ENCODE measurements at places on chromosomes 13 and 19.

DNA sequence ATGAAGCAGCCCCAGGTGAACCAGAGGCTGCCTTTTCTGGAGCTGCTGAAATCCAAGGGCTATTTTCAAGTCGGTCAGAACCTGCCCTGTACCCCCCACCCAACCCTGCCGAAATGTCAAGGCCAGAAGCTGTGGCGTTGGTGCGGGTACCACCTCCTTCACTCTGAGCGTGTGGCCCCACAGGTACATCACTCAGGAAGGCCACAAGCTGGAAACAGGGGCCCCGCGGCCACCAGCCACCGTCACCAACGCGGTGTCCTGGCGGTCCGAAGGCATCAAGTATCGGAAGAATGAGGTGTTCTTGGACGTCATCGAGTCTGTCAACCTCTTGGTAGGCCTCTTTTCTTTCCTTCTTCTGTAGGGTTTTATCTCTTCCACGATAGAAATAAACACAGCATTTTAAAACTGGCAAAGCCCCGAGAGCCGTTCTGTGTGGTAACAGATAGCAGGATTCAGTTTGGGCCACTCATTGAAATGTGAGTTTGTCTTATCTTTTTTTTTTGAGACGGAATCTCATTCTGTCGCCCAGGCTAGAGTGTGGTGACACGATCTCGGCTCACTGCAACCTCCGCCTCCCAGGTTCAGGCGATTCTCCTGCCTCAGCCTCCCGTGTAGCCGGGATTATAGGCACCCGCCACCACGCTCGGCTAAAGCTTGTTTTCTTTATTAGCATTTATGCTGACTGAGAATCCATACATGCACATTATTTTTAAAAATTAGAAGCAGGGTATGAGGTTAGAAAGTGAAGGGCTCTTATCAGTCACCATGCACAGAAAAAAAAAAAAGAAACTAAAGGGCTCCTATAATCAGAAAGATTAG lies 11.3 kb downstream of the AP1M1 start:
- DNase-seq: no peak

- DNase-seq: no peak
Measured at GRCh38 chr13:105984646-105985045, 550.8 kb downstream of the EFNB2 start.

DNA sequence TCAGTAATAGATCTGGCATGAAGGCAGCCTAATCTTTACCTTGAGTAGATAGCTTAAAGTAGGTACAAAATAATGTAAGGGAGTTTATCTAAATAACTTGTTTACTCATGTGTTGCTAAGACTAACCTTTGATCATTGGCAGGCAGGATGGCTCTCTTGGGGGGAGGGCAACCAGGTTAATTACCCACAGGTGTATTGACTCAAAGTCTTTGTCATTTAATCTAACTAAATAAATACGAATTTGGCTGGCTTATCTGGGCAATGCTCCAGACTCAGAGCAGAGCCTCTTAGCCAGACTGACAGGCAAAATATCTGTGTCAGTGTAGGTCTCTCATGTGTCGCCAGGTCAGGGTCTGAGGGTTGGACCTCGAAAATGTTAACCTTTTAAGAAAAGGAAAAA lies 283.4 kb upstream of the KLHL1 start:
- DNase-seq: no peak

DNA sequence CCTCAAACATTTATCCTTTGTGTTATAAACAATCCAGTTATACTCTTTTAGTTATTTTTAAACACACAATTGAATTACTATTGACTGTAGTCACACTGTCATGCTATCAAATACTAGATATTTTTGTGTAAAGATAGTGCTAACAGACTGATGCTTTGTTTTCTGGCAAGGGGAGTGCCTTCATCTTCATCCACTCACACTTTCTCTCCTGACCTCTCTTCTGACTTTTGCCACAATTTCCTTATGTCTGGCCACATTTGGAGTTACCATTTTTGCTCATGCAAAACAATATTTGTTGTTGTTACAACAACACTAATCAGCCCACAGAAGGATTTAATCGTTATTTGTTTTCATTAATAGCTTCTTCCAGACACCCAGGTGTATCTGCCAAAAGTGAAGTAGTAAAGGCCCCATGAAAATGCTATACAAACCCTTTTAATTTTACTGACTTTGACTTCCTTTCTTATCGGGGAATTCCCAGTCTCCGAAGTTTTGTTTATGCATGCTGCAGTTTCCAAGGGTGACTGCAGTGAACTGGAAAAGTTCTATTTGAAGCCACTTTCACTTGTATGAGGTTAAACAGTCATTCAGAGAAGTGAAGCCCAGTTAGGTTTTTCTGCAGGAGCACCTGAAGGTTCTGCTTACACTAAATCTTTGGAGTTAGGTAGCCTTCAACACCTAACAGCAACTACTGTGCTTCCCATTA lies 66.1 kb upstream of the FRY start:
- DNase-seq: no peak

DNA sequence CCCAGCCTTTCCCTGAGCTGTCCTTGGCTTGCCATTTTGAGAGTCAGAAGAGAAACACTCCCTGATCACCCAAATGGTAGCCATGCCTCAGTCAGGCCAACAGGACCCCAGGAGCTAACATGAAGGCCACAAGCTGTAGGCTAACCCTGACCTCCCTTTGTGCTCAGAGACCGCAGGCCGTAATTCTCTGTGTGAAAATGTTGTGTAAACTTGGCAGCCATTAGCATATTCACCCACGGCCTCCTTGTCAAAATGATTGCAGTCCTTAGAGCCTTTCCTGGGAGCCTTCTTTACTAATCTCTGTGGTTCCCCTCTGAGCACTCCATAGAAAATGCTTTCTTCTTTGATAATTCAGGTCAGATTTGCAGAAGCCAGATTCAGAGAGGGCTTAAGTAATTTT lies 418.9 kb downstream of the COG6 start:
- no peak for DNase-seq

DNA sequence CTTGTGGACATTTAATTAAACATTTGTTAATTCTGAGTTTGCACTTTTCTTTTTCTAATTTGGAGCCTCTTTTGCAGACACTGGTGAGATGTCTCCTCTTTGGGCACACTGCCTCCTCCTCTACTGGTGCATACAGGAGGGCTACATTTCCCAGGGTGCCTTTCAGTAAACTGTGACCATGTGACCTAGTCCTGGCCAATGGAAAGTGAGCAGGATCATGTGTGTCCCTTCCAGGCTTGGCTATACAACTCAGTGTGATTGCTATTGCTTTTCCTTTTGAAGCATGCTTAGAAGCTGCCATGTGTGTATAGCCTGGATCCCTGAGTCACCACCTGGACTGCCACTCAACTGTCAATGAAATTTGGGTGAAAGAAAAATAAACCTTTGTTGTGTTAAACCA lies 4.5 kb downstream of the IZUMO2 start:
- no peak for DNase-seq

DNA sequence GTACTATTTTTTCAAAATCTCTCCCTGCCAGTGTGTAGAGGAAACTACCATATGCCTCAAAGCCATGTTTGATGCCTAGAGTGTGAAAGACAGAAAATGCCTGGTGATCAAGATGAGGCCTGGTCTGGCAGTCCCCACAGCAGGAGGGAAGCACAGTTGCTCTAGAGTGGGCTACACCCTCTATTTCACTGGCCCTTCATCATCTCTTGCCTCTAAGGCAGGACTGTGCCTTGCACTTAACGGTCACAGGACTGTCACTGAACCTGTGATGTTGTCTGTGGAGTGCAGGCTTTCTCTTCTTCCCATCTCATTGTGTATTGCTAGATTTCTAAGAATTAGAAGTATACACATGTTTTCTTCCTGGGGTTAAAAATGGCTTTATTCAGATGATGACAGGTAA lies 16.3 kb downstream of the POLR1D start:
- DNase-seq: no peak

DNA sequence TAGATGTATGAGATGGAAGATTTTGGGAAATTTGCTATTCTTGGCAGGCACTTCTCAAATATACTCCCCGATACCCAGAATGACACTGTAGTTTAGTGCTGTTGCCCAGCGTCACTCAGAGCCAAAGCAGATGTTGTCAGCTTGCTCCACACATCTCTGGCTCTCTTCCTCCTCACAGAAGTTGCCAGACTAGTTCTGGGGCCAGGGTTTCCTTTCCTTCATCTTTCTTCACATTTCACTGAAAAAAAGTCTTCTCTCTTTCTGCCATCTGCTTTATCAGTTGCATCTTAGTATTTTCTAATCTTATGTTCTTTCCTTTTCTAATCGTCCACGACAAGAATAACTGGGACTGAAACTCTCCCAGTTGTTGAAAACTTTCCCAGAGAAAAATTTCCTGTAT lies 251.4 kb downstream of the RGCC start:
- no peak for DNase-seq

- DNase-seq: peak; percentile 44
Measured at GRCh38 chr19:45632468-45633196, 6.6 kb downstream of the EML2 start.

DNA sequence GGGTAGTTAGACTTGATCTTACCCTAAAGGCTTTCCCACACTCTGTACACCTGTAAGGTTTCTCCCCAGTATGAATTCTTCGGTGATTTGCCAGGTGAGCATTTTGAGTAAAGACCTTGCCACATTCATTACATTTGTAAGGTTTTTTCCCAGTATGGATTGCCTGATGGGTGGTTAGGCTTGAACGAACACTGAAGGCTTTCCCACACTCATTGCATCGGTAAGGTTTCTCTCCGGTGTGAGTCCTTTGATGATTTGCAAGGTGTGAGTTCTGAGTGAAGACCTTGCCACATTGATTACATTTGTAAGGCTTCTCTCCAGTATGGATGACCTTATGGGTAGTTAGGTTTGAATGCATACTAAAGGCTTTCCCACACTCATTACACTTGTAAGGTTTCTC lies 23.7 kb downstream of the ERVV-2 start:
- DNase-seq: no peak

- no peak for DNase-seq
Measured at GRCh38 chr19:10374931-10375330, 5.4 kb downstream of the TYK2 start.

- no peak for DNase-seq
Measured at GRCh38 chr13:75489502-75490263, 7.7 kb upstream of the TBC1D4 start.

- no peak for DNase-seq
Measured at GRCh38 chr19:374183-374885, 29.7 kb upstream of the MIER2 start.

GRCh38 chr13:33963895-33964294 lies 145.9 kb downstream of the RFC3 start:
- no peak for DNase-seq

DNA sequence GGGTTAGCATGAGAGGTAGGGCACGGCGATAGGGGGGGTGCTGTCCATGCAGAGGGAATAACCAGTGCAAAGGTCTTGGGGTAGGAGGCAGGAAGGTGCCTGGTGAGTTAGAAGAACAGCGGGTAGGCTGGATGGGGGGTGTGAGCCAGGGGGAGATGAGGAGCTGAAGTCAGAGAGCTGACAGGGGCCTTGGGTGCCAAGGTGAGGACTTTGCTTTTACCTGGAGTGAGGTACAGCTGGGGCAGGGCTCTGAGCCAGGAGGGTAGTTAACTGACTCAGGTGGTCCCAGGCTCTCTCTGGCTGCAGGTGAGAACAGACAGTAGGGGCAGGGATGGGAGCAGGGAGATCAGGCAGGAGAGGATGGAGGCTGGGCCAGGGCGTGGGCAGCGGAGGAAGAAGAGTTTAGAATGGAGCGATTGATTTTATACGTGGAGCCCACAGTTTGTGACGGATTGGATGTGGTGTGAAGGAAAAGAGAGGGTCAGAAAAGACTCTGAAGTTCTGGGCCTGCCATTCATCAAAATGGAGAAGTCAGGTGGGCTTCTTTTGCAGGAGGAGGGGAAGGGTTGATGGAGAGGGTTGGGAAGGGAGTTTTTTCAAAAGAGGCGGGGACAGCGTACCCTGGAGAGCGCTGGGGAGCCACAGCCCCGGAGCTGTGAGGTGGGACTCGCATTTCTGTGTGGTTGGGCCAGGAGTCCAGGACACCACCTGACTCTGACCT lies 1.2 kb upstream of the GRAMD1A start:
- no peak for DNase-seq

- no peak for DNase-seq
Measured at GRCh38 chr19:36876993-36877938, 26.6 kb downstream of the ZNF345 start.

GRCh38 chr19:1839658-1840540 lies 8.4 kb downstream of the REXO1 start:
- no peak for DNase-seq

DNA sequence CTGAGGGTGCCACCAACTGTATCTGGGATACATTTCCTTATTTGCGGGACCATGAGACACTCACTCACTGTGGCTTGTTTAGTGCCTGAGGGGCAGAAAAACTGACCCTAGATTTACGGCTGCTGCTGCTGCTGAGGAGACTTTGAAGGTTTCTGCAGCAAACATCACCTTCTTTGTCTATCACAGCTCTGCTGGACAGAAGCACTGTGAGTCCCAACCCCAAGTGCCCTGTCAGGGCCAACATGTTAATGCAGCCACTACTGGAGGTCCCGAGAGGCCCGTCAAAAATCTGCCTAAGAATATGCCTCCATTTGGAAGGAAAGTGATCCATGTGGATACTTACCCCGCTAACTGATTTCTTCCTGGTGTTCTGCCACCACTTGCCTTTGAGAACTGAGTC lies 37.3 kb upstream of the UBL3 start:
- DNase-seq: no peak

DNA sequence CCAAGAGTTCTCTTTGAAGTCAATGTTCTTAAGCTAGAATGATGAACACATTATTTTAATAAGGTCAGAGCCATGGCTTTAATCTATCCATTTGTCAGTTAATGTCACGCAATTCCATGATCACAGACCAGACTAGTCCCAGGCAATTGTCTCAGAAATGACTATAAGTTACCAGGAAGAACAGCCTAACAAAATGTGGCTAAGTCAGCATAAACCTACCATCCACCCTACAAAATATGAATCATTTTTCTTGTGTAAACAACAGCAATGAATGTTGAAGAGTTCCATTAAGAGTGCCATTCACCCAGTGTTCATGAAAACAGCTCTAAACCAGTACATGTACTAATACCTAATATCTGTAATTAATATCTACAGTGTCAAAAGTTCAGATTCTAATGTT lies 127.5 kb downstream of the KCTD12 start:
- DNase-seq: no peak

- DNase-seq: peak; percentile 56
Measured at GRCh38 chr19:45125975-45126493, 33.1 kb downstream of the PPP1R37 start.

- no peak for DNase-seq
Measured at GRCh38 chr19:22545751-22546150, 88.4 kb upstream of the ZNF492 start.

GRCh38 chr13:59547950-59548349 lies 615.8 kb downstream of the DIAPH3 start:
- no peak for DNase-seq

- DNase-seq: peak; percentile 38
Measured at GRCh38 chr19:50252111-50252886, 48.9 kb downstream of the MYH14 start.

- DNase-seq: no peak
Measured at GRCh38 chr13:90307136-90307535, 1040.4 kb upstream of the MIR17HG start.

DNA sequence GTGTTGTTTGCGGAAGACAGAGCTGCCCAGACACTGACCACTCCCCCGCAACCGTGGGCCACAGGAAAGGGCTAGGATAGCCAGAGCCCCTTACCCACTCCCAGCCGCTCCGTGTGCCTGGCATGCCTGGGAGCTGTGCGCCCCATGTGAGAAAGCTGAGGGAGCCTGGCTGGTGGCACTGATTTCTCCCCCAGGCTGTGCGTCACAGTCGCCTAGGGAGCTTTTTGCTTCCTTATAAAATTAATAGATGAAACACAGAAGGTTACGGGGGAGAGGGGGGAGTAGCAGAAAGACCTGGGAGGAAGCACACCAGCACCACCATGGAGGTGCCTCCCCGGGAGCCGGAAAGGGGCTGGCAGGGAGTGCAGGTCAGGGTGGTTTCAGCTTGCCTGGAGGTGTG lies 24.7 kb downstream of the DPF1 start:
- no peak for DNase-seq

- no peak for DNase-seq
Measured at GRCh38 chr13:47499358-47500150, 501.5 kb downstream of the SUCLA2 start.

All from activated CD4-positive, alpha-beta T cell treated with anti-CD3 and anti-CD28 coated beads for 24 hours (primary cell).